ENCODE measurements at places on chromosomes 6 and 20.

DNA sequence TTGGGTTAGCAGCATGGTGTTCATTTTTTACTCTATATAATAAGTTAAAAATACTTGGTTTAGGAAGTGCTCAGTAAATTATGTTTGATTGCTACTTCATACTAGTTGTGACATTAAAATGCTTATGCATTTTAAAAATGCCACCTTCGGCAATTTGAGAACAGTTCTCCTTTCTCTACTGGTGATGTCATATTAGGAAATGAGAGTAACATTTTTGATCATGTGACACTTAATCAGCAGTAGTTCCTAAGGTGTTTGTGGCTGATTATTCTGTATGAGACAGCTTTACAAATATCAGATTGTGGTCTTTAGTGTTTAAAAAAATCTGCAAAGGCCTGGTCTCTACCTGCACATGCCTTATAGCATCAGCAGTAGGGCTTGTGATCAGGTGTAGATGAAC is 4.4 kb downstream of the GZF1 start:
- DNase-seq = no peak

GRCh38 chr20:5592823-5593739 is 157.1 kb upstream of the SHLD1 start:
- no peak for DNase-seq

GRCh38 chr6:7827142-7827541 is 83.4 kb downstream of the TXNDC5 start:
- peak; percentile 72 for DNase-seq

- DNase-seq = no peak
Observed at GRCh38 chr6:168035661-168036545, 38.4 kb downstream of the KIF25 start.

DNA sequence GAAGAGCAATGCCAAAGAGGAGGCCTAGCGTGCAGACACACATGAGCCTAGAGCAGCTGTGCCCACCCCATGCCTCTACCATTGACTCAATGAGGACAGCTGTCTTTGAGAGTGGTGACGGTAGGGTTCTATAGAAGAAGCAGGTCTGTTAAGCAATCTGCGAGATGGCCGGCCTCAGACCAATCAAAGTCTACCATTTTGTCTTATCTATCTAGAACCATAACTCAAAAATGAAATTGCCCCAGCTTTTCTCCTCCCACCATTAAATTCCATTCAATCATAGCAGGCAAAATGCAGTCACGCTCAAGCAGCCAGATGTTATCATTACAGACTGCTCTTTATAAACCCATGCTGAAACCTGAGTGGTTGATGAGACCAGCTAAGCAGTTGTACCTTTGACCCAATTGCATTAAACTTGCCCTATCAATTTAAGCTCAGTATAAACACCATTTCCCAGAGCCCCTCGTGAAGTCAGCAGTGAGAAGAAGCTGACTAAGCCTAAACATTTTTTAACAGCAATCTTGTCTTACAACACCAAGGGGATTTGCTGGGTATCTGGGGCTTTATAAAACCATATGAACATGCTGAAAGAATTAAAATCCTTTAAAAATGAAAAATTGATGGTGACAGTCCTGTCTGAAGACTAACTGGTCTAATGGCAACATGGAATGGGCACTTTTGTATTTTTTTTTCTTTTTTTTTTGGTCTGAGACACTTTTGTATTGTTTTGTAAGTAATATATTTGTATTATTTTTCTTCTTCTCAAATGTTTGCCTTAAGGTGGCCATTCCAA is 57.5 kb downstream of the FOXC1 start:
- DNase-seq = no peak

GRCh38 chr6:65285275-65285674 is 421.8 kb downstream of the EYS start:
- no peak for DNase-seq

- no peak for DNase-seq
Observed at GRCh38 chr6:148440016-148440415, 97.4 kb downstream of the SASH1 start.

DNA sequence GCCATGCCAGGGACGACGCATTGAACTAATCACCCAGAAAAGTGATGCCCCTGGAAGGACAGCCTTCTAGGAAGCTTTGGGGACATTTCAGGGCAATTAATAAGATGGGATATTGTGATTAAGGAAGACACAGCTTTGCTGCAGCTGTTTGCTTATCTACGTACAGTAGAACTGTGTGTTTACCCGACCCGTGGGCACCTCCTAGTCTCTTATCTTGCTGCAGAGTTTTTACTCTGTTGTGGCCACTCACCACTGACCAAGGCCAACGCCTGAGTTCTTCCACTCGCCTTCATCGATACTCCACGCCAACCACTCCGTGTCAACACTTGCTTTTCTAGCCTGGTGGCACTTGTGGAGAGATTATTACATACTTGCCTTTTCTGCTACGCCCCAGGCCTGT is 105.9 kb upstream of the MLN start:
- DNase-seq = no peak

GRCh38 chr20:10806539-10806938 is 132.7 kb upstream of the JAG1 start:
- no peak for DNase-seq

DNA sequence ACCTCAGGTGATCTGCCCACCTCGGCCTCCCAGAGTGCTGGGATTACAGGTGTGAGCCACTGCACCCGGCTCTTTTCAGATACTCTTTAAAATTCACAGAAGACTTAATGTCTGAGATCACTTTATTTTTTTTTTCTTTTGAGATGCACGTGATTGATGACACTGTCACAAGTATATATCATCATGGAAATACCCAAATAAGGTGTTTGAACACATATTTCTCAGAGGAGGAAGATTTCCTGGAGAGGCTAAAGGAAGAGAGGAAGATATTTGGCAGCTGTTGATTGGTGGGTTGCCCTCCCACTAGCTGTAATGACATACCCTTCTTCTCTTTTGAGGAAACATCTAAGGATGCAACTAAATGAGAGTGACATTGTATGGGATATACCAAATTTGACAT is 225.9 kb upstream of the CITED2 start:
- DNase-seq = no peak
